Brain pericyte (primary cell): ENCODE measurements at places on chromosomes 13 and 19.
A peak's percentile ranks its signal among the peaks of the same experiment; 100 is the strongest.

DNA sequence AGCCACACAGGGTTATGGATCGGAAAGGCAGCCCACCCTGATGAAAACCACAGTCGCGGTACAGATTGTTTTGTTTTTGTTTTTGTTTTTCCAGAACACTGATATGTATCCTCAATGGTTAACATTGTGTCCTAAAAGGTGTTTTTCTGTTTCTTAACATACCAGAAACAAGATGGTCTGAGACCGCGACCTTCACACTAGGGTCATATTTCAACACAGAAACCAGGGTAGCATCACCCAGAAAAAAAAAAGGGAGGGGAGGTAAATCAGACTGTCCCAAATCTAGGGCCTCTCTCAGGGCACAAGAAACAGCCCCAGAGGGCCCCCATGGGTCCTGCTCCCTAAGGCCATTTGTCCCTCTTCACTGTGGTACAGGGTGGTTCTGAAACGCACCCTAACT, 66.5 kb downstream of the INSR start:
- no peak for DNase-seq

DNA sequence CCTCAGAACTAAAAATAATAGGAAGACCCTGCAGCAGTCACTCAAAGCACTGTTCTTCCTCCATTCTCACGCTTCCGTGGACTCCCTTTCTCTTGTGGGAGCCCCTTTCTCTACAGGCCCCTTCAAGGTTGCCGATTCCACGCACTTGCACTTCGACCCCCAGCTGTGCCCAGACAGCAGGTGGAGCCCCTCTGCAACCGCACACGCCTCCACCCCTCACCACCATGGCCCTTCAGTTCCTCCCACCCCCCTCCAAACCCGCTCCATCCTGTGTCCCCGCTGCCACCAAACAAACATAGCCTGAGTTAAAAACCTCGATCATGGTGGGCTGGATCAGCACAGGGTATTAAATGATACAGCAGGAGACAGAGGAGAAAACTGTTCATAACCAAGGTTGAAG, 102.6 kb downstream of the STK24 start:
- no peak for DNase-seq

- no peak for DNase-seq
Measured at GRCh38 chr13:30156270-30156669, 151.1 kb downstream of the KATNAL1 start.

DNA sequence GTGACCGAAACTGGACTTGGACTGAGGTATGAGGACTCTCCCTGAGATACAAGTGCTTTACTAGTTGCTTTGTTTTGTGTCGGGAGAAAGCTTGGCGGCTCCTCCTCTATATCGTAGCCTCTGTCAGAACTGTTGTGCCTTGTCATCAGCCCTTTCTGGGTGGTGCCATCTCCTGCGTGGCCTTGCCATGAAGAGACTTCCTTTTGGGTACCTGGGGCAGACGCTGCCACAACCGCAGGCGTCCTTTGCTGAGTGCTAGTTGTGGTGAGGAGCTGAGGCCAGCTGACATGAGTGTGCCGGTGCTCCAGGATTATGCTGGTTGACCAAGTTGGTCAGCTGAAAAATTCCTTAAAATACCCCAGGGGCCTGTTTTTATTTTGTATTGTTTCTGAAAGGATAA, 124.5 kb downstream of the AKAP11 start:
- no peak for DNase-seq

DNA sequence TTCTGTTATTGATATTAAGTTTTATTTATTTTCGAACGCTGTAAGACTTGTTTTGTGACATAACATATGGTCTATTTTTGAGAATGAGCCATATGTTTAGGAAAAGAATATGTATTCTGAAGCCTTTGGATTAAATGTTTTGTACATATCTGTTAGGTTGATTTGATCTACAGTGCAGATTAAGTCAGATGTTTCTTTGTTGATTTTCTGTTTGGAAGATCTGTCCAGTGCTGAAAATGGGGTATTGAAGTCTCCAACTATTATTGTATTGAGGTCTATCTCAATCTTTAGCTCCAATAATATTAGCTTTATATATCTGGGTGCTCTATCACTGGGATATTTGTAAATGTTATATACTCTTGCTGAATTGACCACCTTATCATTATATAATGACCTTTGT, 97.9 kb downstream of the MTUS2 start:
- DNase-seq: no peak

GRCh38 chr13:112347986-112348385, 28.2 kb upstream of the SPACA7 start:
- DNase-seq: no peak

GRCh38 chr19:10107817-10108367, 1.7 kb downstream of the PPAN start:
- no peak for DNase-seq

DNA sequence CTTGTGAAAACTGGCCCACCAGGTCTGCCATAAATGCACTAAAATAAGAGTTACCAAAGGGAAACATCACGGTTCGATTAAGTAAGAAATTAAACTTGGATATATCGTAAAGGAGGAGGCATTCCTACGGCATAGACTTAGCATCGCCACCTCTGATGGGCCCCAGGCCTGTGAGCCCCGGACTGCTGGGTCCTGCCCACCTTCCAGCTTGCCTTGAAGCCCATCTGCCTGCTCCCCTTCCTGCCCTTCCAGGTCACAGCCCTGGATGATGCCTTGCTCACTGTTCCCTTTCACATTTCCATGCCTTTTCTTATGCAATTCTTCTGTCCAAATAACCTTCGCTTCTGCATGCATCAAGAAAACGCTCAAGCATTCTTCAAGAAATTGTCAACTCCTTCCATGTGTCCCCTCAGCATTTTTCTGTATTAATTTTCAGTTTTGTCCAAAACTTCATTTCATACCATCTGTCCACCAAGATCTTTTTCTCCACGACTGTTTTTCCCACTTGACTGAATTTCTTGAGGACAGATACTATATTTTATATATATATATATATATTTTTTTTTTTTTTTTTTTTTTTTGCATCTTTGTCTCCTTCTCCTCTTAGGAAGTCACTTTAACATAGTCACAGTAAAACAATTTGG, 91.2 kb downstream of the DOCK9 start:
- no peak for DNase-seq

DNA sequence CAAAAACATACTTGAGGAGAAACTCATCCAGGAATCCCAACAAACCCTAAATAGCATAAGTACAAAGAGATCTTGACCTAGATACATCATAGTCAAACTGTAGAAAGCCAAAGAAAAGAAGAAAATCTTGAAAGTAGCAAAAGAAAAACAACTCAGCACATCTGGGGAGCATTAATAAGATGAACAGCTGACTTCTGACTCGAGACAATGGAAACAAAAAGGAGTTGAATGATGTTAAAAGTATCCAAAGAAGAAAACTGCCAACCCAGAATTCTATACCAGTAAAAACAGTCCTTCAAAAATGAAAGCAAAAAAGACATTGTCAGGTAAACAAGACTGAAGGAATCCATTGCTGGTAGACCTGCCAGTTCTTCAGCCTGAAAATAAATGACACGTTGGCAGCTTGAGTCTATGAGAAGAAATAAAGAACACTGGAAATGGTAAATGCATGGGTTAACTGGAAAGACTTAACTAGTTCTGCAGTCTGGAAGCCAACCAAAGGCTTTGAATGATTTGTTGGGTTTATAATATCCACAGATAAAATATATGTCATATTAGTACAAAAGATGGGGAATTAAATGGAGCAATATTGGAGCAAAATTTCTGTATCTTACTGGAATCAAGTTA, 46.8 kb downstream of the TSSK6 start:
- no peak for DNase-seq

GRCh38 chr13:53254500-53254899, 225.9 kb downstream of the OLFM4 start:
- DNase-seq: no peak

DNA sequence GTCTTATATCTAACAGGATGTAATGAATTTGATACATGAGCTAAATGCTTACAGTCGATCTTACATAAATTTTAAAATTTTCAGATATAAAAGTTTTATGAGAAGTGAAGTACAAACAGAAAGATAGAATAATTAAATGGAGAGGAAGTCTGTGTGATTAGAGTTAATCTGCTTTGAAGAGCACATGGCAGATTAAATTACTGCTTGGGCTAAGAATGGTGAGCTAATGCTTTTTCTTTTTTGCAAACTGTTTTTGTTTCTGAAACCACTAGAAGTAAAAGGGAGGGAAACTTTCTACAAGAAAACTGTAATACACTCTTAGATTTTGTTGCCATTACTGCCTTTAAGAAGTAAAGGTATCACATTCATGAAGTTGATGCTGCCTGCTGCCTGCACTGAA, 96.3 kb upstream of the SPRY2 start:
- DNase-seq: no peak

- peak; percentile 42 for DNase-seq
Measured at GRCh38 chr13:73754727-73755292, 379.4 kb downstream of the KLF12 start.

- DNase-seq: no peak
Measured at GRCh38 chr13:31286930-31287329, 87.2 kb downstream of the B3GLCT start.

DNA sequence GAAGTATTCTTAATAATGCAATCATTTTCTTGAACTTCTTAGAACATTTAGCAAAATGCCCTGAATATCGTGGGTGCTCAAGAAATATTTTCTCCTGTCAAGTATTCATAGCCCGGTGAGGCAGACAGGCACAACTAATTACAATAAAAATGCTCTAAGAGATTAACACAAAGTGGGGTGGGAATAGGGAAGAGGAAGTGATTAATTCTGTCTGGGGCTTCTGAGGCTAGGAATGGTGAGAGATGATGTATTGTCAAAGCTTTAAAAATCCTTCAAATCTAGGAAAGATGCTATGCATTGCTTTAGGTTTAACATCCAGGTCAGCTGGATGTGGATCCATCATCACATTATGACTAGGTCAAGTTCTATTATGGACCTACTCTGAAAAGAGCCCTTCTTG, 66.9 kb upstream of the POSTN start:
- DNase-seq: no peak

DNA sequence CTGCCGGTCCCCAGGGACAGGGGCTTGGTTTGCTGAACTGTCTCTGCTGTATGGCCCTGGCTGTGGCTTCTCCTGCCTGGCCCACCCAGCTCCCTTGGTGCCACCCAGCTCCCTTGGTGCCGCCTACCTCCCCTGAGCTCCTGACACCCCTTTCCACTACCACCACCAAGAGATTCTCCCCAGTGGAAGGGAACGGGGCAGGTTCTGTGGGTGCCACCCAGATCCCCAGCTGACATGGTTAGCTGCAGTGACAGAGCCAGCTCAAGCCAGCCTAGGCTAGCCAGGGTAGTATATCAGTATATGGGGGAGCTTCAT, 28.5 kb upstream of the POP4 start:
- no peak for DNase-seq

DNA sequence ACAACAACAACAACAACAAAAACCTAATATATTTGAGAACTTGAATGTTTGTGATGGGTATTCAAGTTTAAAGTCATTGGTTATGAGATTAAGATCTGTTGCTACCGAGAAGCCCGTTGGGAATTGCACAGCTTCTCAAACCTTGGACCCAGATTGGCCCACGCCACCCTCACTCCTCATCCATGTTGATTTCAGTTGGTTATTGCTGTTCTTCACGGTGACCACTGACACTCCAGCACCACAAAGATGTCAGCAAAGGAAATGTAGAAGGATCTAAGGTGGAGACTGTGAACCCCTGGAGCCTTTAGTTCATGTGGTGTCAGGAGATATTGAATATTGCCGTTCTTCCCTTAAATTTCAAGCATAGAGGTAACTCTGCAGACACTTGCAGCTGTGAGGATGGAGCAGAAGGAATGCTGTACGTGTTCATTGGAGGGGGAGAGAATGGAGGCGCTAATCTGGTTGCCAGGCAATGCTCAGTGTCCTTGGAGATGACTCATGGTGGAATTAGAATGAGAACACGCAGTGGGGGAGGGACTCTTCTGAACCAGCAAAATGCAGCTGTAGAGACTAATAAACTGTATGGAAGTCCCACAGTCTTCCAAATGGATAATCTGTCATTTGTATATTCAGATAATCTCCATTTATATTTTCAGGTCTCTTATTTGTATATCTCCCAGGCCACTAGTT, 20.8 kb upstream of the ZNF835 start:
- DNase-seq: no peak

DNA sequence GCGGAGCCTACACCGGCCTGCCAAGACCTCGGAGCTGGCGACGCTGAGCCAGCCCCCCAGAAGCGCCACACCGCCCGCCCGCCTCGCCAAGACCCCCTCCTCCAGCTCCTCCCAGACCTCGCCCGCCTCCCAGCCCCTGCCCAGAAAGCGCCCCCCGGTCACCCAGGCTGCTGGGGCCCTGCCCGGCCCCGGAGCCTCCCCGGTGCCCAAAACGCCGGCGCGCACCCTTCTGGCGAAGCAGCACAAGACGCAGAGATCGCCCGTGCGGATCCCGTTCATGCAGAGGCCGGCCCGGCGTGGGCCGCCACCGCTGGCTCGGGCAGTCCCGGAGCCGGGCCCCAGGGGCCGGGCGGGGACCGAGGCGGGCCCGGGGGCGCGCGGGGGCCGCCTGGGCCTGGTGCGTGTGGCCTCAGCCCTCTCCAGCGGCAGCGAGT, 10.2 kb downstream of the C19orf25 start:
- DNase-seq: no peak

DNA sequence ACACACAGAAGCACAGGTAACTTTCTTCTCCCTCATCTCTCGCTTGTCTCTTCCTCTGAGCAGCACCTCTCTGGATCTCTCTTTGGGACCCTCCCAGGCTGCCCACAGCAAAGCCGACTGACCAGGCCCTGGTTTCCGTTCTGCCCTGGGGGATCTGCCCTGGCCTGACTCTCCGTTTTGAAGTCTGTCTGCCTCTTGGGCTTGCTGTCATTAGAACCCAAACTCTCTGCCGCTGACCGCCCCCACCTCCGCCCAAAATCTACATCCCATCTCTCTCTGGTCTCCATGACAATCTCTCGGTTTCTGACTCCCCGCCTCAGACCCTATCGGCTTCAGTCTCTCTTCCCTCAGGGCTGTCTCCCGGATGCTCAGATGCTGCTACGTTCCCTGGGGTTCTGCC, 6.9 kb downstream of the KCNC3 start:
- no peak for DNase-seq

DNA sequence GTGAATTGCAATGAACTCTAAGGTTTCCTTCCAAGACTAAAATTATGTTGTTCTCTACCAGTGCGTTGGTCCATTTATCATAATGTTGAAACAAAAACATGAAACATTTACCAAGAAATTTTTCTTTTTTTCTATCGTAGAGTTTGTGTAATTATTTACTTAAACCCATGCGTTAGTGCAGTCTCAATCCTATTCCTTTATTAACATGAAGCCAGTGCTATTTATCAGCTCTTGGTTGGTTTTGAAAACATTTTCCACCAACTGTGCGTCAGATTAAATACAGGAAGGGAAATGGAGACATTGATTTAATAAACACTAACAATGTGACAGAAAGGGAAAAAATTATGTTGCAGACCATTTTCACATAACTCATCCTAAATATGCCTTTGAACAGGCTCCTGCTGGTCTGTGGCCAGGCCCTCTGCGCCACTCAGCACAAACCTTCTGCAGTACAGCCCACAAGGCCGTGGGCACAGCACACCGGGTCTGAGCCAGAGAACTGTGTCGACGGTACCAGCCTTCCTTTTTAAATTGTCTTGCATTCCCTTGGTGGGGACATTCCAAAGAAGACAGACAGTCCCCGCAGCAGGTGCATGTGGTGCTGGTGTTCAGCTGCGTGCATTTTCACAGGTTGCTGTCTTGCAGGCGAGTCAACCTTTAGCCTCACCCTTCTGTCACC, 135.8 kb downstream of the SHISA2 start:
- no peak for DNase-seq

- DNase-seq: no peak
Measured at GRCh38 chr19:32935629-32936028, 36.1 kb downstream of the CEP89 start.
